Fibroblast of mammary gland (primary cell): ENCODE measurements at places on chromosomes 12 and 14.

GRCh38 chr14:60165547-60165876 is 314 bp upstream of the DHRS7 start:
- no peak for DNase-seq

DNA sequence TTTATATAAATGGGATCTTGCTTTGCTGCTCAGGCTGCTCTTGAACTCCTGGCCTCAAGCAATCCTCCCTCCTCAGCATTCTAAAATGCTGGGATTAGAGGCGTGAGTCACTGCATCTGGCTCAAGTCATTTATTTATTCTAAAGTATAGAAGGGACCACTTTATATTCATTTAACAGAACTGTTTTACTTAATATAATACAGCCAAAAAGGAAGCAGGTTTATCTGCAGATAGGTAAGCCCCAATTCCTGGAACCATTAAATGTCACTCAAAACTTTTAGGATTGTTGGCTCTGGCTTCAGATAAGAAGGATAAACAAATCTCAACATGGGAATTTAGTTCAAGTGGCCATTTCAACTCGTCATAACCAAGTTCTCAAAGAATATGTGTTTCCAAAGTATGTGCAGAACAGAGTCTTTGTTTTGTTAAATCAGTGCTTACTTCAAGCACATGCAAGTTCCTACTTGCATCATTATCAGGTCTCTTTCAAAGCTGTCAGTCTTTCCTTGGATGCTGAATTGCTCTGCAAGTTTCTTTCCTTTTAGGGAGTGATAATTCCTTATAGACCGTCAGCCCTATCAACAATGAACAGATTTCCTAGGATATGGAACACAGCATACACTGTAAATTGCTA is 60.4 kb downstream of the KITLG start:
- DNase-seq: no peak

GRCh38 chr12:27645671-27646070 is 50.6 kb upstream of the REP15 start:
- no peak for DNase-seq

DNA sequence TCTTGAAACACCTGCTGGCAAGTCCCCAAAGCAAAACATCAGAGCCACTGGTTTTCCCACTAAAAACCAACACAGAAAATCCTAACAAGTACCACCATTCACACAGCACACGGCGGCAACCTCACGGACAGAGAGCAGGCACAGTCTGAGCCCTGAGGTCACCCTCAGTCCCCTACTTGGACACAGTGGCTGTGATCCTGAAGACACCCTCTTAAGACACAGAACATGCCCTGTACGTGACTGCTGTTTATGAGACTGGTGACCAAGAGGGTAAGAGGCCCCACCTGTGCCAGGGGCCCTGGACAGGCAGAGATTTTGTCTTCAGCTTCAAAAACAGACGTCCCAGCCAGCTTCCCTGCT is 29.6 kb downstream of the HIP1R start:
- DNase-seq: no peak

DNA sequence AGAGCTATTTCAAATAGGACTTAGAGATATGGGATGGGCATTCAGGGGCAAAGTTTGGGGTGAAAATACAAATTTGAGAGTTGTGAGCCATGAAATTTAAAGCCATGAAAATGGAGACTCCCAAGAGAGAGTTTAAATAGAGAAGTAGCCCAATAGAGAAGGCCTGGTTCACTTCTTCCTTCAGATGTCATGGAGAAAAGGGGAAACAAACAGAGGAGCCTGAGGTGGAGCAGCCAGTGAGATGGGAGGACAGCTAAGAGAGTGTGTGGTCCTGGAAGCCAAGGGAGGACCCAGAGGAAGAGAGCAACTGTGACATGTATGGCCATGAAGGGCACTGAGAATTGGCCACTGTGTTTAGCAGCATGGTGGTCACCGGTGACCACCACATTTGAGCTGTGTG is 12.3 kb upstream of the DYNLL1 start:
- DNase-seq: no peak

- no peak for DNase-seq
Observed at GRCh38 chr12:14689144-14689543, 7.3 kb downstream of the GUCY2C start.

DNA sequence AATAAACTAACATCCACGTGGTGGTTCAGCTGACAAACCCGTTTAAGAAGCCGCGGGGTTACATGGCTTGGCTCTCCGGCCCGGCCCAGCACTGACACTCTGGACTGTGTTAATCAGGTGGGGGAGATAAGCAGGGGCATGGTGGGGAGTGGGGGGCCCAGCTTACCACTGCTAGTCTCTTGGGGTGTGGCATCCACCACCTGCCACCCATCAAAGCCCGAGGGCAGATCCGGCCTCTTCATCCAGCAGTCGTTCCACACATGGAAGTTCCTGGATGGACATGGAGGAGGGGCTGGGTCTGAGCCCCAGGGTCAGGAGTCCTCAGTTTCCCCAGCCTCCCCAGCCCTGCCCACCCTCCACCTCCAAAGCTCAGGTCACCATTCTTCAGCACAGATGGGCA is 4.9 kb downstream of the TGM1 start:
- DNase-seq: no peak

- no peak for DNase-seq
Observed at GRCh38 chr12:3755898-3756297, 3.0 kb upstream of the CRACR2A start.

GRCh38 chr12:105487963-105488362 is 157.5 kb downstream of the C12orf75 start:
- DNase-seq: no peak

DNA sequence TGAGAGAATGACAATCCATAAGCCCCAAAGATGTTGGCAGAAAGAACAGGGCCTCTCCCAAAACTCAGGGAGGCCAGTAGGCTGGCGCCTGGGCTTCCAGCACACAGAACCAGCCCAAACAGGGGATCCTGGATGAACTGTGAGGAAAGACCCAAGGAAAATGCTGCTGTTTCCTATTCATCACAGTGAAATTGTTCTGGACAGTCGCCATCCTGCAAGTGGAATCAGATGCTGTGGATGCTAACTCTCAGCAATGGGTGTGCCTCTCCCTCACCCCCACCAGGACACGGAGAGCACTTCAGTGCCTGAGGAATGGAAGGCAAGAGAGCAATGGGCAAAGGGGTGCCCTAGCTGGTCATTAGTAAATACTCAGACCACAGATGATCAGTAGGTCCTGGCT is 80.8 kb downstream of the ANO2 start:
- DNase-seq: no peak

- DNase-seq: peak; percentile 62
Observed at GRCh38 chr12:46675736-46676135, 150.1 kb downstream of the SLC38A4 start.

DNA sequence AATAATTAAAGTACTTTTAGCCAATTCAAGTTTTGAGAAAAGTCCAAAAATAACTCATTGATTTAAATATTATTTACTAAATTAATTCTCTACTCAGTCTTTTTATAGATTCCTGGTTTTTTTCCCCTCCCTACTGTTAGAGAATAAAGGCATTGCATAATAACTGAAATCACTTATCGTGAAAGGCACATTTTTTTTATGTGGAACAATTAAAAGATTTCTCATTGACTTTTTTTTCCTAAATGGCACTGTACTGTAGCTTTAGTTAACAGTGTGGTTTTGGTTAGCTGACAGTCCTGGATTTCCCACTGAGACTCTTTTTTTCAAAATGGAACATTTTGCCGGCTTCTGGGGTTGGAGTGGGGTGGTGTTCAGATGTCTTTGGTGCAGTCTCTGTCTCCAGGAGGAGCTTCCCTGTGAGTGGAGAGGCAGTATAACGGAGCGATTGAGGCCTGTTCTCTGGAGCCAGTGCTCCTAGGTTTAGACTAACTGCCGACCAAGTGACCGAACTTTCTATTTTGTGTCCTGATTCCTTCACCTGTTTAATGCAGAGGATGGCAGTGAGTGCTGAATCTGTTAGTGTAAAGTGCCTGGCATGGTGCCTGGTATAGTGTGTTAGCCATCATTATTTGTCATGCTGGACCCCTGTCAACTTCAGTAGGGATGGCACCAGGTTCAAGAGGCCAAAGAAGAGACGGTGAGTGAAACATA is 117.7 kb downstream of the ADCK1 start:
- DNase-seq: no peak

DNA sequence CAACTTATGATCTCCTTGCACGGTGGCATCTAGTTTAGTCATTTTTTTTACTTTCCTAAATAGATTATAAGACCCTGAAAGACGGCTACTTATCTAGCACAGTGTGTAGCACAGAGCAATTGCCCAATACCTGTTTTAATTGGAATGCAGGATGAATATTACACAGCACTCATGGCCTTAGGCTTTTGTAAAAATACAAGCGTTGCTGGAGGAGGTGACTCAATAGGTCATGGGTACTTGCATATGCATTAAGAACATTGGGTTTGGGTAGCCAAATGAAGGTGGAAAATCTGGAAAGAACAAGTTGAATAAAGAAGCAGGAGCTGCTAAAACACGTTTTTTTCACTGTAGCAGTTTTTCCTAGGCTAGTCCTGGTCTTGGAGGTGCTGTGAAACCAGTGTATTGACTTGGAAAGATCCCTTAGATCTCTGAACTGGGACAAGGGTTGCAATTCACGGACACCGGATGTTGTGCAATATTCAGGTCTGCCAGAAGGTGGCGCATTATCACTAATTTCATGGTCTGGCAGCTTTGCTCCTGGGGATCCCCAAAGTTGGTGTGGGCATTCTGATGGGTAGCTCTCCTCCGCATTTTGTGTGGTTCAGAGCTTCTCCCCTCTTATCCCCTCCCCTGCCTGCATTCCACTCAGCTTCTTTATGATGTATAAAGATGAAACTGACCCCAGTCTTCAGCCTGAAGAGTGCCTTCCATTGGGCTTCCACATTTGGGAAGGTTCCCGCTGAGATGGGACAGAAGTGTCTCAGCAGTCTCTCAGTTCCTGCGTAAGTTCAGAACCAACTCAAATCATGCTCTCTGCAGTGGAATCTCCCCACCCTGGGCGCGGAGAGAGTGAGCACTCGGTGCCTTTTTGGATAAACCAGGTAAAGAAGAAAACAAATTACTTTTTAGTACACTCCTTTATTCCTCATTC is 278.3 kb downstream of the NRXN3 start:
- DNase-seq: peak; percentile 43

DNA sequence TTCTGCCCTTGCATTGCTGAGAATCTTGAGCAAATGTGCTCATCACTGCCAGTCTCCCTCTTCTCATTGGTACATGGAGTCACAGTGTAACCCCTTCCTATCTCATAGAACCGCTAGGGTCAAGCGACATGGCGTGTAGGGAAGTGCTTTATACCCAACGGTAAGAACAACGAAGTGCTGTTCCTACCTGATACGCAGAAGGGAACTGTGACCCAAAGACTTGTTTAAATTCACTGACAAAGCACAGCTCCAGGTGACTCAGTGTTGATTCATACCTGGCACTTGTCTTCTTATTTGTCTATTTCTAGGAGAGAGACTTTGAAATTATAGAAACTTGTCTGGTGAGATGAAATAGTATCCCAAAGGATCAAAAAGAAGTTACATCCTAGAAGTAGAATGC is 53.7 kb downstream of the FBXL14 start:
- peak; percentile 77 for DNase-seq

- peak; percentile 76 for DNase-seq
Observed at GRCh38 chr12:8662593-8662992, at the start of gene MFAP5. Gene MFAP5 (minus strand): TSS chr12:8662826. CDS start chr12:8662104, 722 bp downstream.

DNA sequence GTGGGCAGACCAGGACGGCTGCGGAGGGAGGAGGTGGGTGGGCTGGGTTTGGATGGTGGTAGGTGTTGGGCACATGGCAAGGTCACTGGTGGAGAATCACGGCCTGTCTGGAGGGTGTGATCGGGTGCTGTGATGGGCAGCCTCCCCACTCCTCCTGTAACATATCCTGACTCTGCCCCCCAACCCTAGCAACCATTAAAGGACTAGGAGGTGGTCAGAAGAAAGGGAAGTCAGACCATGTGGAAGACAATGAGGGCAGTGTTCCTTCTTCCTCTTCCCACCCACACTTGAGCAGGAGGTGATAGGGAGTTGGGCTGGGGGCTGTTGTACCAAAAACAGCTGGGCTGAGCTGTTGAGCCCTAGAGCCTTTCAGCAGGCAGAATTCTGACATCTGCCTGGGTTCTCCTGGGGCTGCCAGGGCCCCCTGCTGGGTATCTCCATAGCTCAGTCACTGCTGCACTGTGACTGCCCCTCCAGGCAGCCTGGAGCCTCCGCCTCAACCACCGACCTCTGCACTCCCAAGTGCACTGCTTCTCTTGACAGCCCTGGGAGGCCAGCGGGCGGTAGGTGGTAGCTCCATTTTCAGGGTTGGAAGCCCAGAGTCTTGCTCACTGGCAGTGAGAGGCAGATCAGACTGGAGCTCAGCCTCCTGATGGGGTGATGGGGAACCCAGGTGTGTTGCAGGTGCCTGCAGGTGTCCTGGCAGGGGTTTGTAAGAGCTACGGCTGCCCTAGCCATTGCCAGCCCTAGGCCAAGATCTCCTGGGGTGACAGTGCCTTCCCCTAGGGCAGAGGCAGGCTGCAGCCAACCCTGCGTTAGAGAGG is 15.4 kb downstream of the VASH1 start:
- DNase-seq: no peak

DNA sequence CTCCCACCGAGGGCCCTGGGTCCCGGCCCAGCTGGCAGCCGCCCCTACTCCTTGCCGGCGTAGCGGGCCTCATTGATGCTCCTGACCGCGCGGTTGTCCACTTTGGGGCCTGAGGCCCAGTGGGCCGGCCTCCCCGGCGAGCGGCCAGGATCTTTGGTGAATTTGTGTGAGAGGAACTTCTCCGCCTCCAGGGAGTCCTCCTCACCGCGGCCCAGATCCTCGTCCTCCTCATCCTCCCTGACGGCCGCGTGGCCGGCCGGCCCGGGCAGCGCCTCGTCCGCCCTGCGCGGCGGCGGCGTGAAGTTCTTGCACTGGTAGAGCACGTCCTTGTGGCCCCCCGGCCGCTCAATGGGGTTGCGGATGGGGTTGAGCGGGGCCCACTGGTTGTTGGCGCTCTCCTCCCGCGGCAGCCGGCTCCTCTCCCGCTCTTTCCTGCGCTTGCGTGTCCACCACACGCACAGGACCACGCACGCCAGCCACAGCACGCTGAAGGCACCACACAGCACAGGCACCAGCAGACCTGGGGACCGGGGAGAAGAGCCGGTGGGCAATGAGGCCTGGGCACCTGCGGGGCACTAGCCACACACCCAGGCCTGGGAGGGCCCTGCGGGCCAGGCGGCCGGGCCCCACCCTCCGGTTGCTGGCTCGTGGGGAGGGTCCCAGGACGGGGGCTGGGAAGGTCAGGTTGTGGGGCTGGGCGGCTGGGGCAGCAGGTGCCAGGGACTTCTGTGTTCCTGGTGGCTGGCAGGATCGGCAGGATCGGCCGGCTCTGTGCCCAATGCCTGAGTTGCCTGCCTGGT is 25.7 kb downstream of the JAG2 start:
- no peak for DNase-seq

- DNase-seq: no peak
Observed at GRCh38 chr14:35964697-35965286, 138.7 kb downstream of the BRMS1L start.

GRCh38 chr12:41188058-41188840 is at the start of gene PDZRN4:
Gene PDZRN4 (plus strand): TSS chr12:41188320.
- no peak for DNase-seq

GRCh38 chr14:62213516-62213915 is 451.3 kb downstream of the SNAPC1 start:
- DNase-seq: peak; percentile 79
